NCI-H2171 (cell line): ENCODE measurements at places on chromosomes 7 and 10.

DNA sequence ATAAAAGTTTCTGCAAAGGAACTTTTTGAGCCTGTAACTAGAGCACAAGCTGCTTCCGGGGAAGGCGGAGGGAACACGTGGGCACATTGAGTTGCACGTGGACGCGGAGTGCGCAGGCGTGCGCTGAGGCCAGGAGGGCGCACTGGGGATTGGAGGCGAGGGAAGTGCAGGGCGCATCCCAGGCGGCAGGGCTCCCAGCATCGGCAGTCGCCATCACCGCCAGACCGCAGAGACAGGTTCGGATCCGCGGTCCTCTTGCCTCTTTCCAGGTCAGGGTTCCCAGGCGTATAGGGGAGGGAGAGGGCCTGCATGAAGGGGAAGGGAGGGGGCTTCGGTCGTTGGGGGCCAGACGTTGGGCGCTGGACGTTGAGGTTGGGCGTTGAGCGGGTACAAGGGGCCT lies at the start of gene TDRD1:
Gene TDRD1, plus strand, starts transcription at position 206 of the 400 bp plus-strand sequence. CDS start 8,479 bp downstream, outside the sequence.
- DNase-seq = no peak

- DNase-seq = no peak
Measured at GRCh38 chr7:47031786-47032535, 550.0 kb downstream of the TNS3 start.

GRCh38 chr10:12726971-12727831 lies 274.3 kb downstream of the CCDC3 start:
- DNase-seq = no peak

GRCh38 chr10:132001238-132001972 lies 19.7 kb upstream of the BNIP3 start:
- DNase-seq = no peak

DNA sequence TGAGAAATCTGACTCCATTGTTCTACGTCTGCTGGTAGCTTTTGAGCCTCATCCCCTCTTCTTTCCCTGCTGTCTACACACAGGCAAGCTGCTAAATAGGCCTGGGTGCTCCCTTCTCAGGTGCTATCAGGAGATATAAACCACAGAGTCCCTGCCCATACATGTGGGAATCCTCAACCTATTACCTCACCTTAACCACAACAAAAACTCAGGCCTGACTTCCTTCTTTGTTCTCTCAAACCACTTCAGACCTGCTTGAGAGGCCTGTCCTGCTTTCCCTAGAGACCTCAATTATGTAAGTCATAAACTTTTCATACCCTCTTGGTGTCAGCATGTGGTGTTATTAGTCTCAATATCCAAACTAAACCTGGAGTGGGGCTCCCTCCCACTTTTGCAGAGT lies 75.0 kb upstream of the MAGI2 start:
- no peak for DNase-seq
